Kasumi-1 (cell line): ENCODE measurements at places on chromosomes 3 and 15.

GRCh38 chr3:115403786-115404185 lies 219.5 kb upstream of the GAP43 start:
- no peak for DNase-seq

DNA sequence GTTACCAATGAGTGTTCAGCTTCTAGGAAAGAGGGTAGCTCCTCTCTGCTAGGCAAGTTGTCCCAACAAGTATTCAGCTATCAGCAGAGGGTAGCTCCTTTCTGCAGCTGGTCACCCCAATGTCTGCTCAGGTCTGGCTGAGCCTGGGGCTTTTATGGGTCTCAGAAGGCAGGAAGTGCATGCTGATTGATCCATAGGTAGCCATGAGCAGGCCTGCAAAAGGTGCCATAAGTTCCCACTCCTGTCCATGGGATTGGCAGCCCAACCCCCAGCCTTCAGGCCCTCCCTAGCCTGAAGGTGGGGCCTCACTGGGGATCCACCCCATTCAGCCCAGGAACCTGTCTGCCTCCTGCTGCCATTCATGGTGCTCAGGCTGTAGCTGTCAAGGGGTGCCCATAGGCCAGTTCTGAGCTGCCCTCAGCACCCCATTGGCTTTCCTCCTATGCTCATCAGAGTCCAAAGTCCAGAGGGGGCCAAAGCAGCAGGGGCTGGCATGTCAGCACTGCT lies 34.6 kb upstream of the DNAJC13 start:
- DNase-seq, result no peak

DNA sequence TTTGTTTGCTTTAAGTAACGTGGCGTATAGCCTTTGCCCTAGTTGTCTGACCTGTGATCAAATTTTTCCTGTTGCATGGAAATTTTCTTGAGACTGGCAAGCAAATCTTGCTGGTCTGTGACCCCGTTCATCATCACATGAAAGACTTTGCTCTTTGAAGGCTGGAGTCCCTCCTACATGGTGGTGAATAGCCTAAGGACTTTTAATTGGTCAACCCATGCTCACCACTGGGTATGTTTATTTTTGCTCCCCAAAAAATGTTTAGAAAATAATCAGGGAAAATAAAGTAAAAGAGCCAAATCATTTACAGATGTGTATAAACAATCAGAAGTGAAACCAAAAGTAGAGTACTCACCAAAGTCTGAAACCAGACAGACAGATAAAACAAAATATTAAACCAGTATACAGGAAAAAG lies 1075.3 kb upstream of the ALCAM start:
- DNase-seq, result no peak

GRCh38 chr3:149812606-149813366 lies at the start of gene RNF13:
Gene RNF13, plus strand, starts transcription at chr3:149813215. Its CDS starts 32,812 bp downstream, at chr3:149846027.
- DNase-seq, result peak; percentile 88

- DNase-seq, result no peak
Measured at GRCh38 chr3:189188466-189188865, 16.7 kb downstream of the TPRG1 start.
